Activated CD4-positive, alpha-beta T cell treated with anti-CD3 and anti-CD28 coated beads, Interleukin-2, amount 10 ng/mL, durations not matched to agents 24 days and 14 days (primary cell): ENCODE measurements at places on chromosomes 3 and 15. TPM values are rescaled to one million over a fixed set of nuclear protein-coding genes. Genes with fewer than 3 reads are reported as not detected.

- DNase-seq = no peak
Observed at GRCh38 chr15:69145694-69146492, 14.5 kb upstream of the GLCE start.

- no peak for DNase-seq
Observed at GRCh38 chr15:27797765-27798164, 301.4 kb downstream of the OCA2 start.

DNA sequence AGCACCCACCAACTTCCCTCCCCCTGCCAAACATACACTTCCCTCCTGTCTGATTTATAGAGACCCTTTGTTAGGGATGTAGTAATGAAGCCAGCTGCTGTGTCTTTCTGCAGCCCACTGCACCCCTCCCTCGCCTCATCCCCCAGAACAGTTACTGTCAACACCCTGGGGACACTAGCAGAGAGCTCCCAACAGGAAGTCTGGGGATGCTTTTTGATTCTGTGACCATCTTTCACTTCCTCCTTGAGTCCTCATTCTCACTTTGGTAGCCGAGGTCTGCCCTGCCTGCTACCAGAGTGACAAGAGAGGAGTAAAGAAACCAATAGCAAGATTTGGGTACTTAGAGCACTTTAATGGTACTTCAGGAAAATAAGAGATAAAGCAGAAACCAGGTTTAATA is 201.6 kb downstream of the SATB1 start:
- no peak for DNase-seq

DNA sequence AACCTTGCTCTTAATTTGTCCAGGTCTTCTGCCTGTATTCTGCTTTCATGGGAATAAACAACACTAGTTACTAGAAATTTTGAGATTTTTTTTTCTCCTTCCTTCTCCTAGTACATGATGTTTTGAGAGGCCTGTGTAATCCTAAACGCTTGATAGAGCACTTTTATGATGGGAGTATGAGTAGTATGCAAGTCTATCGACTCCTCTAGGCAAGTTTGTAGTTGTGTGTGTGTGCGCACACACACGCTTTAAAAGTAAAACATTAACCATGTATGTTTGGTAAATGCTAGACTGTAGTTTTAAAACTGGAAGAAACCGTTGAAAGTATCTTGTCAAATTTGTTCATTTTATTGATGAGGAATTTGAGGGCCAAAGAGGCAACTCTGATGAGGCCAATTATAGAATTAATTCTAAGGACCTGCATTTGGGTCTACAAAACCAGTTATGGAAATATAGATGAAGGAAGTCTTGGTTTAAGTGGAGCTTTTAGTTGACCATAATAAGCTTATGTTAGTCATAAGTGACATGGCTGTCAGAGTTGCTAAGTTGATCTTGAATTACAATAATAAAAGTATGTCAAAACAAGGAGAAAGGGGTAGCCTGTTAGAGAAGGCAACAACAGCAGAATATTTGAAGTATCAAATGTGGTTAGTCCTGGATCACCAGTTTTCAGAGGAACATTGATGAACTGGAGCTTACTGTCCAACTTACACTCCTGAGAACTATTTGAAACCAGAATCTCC is 47.1 kb downstream of the AKAP13 start:
- DNase-seq = no peak

The GABRR3 gene
- total RNA-seq = 0.05 and 0.12 TPM in 2 replicates

The PARP15 gene
- total RNA-seq = 10.8 and 12.1 TPM in 2 replicates

The ATP8B4 gene
- 29.9 and 38.5 TPM in 2 replicates for total RNA-seq

The MNS1 gene
- total RNA-seq = 0.45 and 0.86 TPM in 2 replicates
